ENCODE measurements at places on chromosomes 6 and 20. TPM values are rescaled to one million over a fixed set of nuclear protein-coding genes. Genes with fewer than 3 reads are reported as not detected.

- no peak for DNase-seq
Observed at GRCh38 chr6:128525406-128525805, 5.0 kb upstream of the PTPRK start.

GRCh38 chr6:27101824-27102223 lies 145.7 kb upstream of the PRSS16 start:
- no peak for DNase-seq

- DNase-seq = no peak
Observed at GRCh38 chr6:57315111-57315510, 2.3 kb upstream of the PRIM2 start.

- no peak for DNase-seq
Observed at GRCh38 chr6:122778985-122779661, 393 bp upstream of the FABP7 start.

DNA sequence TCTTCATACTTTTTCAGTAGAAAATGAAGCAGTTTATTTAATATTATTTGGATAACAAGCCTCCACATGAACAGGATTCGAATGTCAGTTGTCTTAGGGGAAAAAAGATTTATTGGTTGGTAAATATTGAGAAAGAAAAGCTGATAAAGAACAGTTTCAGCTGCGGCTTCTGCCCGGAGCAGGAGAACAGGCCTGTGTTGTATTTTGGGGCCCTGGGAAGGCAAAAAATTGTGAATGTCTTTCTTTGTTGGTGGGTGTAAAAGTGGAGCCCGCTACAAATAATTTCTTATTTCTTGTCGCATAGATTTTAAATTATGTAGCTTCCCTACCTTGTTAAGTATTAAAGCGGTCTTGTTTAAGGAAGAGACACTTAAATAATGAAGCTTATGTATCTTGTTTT lies 90.5 kb upstream of the PAX1 start:
- DNase-seq = no peak

DNA sequence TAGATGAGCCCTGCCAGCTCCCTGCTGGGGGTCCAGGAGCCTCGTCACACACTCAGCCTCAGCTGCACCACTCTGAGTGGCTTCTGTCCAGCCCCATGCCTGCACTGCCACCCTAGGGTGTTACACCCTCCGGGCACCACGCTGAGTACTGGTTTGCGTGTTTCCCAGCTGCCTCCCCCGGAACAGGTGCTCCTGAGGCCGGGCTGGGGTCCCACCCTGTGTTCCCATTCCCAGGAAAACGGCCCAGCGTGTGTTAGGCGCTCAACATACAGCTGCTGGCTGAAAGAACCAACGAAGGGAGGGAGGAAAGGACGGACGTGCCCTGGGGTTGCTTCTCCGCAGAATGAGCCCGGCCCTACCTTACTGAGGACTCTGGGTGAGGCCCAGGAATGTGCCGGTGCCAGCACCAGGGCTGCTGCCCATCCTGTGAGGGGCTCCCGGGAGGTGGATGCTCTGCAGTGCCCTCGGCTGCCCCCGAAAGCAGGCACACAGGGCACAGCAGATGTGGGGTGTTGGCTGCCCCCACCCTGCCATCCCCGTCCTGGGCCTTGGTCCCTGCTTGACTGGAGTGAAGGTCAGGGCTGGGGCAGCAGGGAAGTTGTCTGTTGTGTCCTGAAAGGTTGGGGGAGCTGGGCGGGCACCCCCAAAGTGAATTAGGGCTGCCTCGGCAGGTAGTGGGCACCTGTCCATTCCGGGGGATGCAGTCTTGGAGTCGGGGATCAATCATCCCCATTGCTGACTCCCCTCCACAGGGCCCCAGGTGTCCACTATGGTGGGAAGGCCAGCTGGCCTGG lies 16.3 kb downstream of the LAMA5 start:
- DNase-seq = no peak

- DNase-seq = no peak
Observed at GRCh38 chr6:66307490-66307889, 600.5 kb upstream of the EYS start.

DNA sequence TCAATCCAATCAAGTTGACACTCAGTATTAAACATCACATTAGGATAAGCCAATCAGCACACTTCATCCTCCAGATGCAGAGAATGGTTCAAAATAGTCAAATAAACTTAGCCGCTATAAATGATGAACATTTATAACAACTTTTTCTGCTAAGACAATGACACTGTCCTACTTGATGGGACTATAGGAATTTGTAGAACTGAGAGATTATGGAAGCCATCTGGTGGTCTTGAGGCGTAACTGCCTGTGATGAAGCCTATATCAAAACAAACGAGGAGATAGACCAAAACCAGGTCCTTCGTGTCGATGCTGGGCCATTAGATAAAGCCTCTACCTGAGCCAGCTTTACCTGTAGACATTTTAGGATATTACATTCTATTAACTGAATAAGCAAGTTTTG lies 631.1 kb downstream of the COL12A1 start:
- no peak for DNase-seq

DNA sequence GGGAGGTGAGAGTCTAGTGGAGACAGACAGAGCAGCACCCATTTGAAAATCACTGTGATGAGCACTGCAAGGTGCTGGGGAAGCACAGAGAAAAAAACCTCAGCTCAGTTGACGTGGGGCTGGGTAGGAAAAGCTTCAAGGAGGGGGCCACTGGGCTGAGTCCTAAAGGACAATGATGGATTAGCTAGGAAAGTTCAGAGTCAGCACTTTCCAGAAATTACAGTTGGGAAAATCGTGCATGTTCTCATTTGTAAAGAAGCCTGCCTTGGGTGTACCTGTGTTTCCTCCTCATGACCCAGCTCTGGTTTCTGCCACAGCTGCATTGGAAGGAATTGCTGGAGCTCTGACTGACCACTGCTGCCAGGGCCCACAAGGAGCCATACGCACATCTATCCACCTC lies 221.3 kb downstream of the FARS2 start:
- DNase-seq = no peak

DNA sequence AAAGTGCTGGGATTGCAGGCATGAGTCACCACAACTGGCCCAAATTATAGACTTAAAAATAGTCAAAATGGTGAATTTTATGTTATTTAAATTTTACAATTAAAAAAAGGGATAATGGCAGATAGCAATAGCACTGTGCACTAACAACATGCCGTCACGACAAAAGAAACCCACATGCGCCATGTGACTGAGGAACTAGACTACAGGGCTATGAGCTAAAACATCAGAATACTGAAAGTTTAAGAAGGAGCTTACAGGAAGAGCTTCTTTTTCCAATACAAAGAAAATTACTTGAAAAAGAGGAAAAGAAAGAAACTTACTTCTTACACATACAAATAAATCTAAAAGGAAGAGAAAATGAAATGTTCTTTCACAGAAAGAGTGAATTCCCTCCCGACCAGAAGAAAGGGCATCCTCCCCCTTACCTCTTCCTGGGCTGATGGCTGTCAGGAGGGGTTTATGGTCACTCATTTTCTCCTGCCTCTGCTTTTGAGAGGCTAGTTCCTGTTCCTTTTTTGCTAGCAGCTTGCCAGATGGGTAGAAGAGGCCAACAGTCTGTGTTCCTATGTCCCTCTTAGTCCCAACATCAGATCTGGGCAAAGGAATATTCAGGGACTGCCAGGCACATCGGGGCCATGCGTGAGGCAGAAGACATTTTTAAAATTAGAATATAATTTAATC lies 54.5 kb downstream of the DZANK1 start:
- no peak for DNase-seq

DNA sequence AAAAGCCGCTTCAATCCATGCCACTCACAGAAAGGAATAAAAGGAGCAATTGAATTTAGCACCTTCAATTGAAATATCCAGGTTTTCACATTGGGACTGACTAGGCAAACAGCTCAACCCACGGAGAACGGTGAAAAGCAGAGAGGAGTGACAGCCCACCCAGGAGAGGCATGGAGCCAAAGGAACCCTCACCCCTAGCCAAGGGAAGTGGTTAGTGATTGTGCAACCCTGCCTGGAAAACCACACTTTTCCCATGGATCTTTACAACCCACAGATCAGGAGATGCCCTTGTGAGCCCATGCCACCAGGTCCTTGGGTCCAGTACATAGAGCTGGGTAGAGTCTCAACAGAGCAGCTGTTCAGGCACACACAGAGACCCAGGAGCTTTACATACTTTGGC lies 911.8 kb downstream of the EPHA7 start:
- DNase-seq = no peak

DNA sequence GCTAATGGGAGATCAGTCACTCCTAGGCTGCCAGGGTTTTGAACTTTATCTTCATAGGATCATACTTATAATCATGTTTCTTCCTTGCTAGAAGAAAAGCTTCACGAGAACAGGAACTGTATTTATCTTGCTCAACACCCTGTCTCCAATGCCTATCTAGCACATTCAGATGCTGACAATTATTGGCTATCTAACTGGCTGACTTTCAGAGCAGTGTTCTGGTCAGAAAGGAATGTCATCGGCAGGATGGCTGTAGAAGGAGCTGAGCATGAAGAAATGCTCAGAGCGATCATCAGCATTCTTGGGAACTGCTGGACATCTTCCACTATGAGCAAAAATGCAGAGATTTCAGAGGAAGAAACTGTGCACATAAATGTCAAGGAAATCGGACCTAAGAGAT lies 628.0 kb upstream of the NRSN1 start:
- no peak for DNase-seq

- DNase-seq = no peak
Observed at GRCh38 chr6:133128191-133128590, 113.0 kb upstream of the EYA4 start.

GRCh38 chr20:63452821-63453523 lies 19.5 kb downstream of the KCNQ2 start:
- DNase-seq = no peak

GRCh38 chr6:54595844-54596243 lies 250.7 kb upstream of the FAM83B start:
- DNase-seq = no peak

- no peak for DNase-seq
Observed at GRCh38 chr6:36130667-36131510, 576 bp downstream of the MAPK13 start.

- DNase-seq = peak; percentile 45
Observed at GRCh38 chr6:170108456-170108855, 182.4 kb downstream of the DLL1 start.

- no peak for DNase-seq
Observed at GRCh38 chr6:30077218-30077617, 1.6 kb upstream of the RNF39 start.

DNA sequence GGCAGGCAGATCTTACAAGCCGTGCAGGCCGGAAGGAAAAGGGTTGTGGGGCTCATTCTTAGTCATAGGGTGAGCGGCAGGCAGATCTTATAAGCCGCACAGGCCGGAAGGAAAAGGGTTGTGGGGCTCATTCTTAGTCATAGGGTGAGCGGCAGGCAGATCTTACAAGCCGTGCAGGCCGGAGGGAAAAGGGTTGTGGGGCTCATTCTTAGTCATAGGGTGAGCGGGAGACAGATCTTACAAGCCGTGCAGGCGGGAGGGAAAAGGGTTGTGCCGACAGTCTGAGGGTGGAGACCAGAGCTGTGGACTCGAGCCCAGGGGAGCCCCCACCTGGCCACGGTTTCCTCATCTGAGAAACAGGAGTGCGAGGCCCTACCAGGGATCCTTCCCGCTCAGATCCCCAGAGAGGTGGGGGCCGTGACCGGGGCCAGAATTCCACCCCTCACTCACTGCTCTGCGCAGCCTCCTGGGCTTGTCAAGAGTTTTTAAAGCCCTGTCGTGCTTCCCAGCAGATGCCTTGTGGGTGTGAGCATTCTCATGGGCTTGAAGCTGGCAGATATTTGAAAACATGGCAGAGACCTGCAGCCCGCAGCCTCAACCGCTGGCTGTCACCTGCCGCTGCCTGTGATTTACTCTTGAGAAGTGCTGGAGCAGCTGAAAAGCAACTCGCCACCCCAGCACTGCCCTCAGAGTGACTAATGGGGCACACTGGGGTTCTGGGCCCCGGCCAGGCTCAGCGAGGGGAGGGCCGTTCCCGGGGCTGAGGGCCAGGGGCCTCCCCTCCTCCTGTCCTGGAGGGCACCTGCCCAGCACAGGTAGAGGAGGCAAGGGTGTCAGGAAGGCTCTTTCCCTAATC lies 31.9 kb downstream of the NTSR1 start:
- DNase-seq = no peak

DNA sequence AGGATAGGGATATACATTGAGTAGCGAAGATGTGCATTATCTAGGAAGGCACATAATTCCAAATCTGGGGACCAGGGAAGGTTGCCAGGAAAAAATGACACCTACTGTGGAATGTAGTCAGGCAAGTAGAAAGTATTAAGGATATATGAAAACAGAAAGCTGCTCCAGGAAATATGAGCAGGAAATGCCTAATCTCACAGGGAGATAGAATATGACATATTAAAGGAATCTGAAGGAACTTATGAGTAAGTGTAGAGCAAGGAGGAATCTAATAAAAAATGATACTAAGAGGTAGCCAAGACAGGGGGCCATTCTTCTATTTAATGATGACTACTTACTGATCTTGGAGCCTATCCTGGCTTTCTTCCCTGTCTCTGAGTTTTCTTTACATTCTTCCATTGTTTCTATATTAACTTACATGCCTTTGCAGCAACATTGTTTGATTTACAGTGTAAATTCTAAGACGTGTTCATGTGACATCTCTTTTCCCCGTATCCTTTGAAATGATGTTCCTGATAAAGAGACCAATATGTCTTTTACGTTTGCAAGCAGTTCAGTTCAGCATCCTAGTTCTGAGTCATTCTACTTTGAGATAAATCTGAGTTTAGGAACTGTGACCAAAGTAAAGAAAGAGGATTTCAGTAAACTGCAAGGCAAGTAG lies 58.6 kb downstream of the TINAG start:
- DNase-seq = no peak

GRCh38 chr6:151290877-151291721 lies 51.3 kb downstream of the AKAP12 start:
- no peak for DNase-seq

GRCh38 chr6:45635284-45635867 lies 257.6 kb upstream of the SUPT3H start:
- DNase-seq = no peak

TSHZ2 gene
- total RNA-seq = 45.5 TPM

CASS4 gene
- total RNA-seq = 0.38 TPM

AGER gene
- 11.1 TPM for total RNA-seq

TSPO2 gene
- not detected for total RNA-seq

FERMT1 gene
- 7.1 TPM for total RNA-seq

MOG gene
- not detected for total RNA-seq

MEI4 gene
- total RNA-seq = 1.1 TPM

DAAM2 gene
- 22.6 TPM for total RNA-seq

C20orf144 gene
- 0.29 TPM for total RNA-seq

GSTA3 gene
- not detected for total RNA-seq

RIPPLY2 gene
- total RNA-seq = 1.6 TPM

PRR18 gene
- 0.80 TPM for total RNA-seq

KIF6 gene
- total RNA-seq = 0.79 TPM

SAMD3 gene
- 3.3 TPM for total RNA-seq

CRISP2 gene
- total RNA-seq = 0.48 TPM

BTBD9 gene
- total RNA-seq = 14.9 TPM

WFDC12 gene
- not detected for total RNA-seq

RRAGD gene
- total RNA-seq = 18.0 TPM

Measured in type B pancreatic cell (in vitro differentiated cells).